Fibroblast of lung (primary cell): ENCODE measurements at places on chromosomes 6 and 20.

DNA sequence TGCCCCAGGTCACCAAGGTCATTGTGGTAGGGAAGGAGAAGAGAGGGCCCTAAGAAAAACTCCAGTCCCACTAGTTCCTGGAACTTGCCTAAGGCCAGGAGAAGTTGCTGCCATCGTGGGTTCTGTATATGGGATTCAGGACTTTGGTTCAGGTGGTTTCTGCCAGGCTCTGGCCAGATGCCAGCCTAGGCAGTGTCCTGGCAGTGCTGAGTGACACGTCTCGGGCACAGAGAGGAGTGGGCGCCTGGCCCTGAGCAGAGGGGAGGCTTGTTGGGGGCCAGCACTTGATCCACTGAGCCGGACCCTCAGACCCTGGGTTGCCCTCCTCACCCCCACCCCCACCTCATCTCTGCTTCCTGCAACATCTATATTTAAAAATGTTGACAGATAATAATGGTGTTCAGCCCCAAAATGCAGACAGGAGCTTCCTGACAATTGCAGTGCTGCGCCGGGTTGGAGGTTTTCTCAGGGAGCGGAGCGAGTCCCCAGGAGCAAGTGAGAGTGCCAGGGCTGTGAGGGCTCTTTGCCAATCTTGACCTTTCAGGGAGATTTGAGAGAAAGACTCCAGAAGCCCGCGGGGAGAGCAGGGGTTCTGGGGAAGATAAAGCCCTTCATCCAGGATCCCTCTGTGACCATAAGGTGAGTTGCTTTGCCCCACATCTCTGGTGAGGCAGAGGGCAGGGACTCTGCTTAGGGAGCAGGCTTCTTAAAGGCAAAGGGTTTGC lies 71.9 kb downstream of the PHACTR3 start:
- no peak for DNase-seq

GRCh38 chr6:41505122-41506049 lies 40.8 kb upstream of the FOXP4 start:
- DNase-seq: peak; percentile 90

GRCh38 chr6:75402296-75402695 lies 91.3 kb downstream of the FILIP1 start:
- DNase-seq: peak; percentile 87

DNA sequence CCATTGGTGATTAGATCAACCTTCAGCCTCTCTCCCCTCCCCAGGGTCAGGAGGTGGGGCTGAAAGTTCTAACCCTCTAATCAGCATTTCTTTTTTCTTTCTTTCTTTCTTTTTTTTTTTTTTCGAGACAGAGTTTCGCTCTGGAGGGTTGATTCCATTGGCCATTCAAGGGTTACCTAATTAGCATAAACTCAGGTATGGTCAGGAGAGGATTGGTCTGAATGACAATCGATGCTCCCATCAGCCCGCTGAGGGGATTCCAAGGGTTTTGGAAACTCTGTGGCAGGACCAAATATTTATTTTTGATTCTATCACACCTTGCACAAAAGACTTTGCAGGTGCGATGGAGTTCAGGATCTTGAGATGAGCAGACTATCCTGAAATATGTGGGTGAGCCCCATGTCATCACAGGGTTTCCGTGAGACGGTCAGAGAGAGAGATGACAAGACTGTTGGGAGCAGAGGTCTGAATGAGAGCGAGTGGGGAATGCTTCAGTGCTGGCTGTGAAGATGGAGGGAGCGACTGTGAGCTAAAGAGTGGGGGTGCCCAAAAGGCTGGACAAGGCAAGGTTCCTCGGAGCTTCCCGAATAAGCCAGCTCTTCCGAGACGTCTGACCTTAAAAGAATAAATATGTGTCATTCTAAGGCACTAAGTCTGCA lies 107.1 kb downstream of the BMP7 start:
- DNase-seq: no peak

DNA sequence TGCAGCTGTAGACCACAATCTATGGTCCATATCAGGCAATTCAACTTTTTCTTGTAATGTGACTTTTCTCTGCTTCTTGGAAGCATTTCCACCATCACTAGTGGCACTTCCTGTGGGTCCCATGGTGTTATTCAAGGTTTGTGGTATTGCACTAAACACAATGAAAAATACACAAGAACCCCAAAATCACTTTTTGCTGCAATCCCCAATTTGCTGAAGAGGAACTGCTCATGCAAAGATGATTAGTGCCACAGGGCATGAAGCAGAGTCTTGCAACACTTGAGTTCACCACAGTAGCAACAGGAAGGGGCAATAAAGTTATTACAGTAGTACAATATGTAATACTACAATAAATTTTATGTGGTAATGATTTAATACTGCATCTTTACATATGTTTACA lies 16.8 kb upstream of the TAAR1 start:
- no peak for DNase-seq

GRCh38 chr6:111580826-111581505 lies 24.7 kb downstream of the TRAF3IP2 start:
- peak; percentile 62 for DNase-seq

DNA sequence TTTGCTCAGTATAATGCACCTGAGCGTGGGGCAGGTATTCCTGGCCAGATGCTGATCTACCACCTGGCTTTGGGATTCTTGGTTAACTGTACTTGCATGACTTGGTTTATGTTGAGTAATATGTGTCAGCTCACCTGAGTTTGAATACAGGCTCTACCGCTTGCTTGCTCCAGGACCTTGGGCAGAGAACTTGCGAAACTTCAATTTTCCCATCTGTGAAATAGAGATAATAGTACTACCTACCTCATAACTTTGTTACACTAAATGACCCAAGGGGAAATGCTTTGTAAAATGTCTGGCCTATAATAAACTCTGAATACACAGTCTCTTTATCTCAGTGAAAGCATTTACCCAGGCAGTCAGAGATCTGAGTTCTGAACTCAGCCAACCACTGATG lies 51.8 kb downstream of the SCAND1 start:
- DNase-seq: no peak

DNA sequence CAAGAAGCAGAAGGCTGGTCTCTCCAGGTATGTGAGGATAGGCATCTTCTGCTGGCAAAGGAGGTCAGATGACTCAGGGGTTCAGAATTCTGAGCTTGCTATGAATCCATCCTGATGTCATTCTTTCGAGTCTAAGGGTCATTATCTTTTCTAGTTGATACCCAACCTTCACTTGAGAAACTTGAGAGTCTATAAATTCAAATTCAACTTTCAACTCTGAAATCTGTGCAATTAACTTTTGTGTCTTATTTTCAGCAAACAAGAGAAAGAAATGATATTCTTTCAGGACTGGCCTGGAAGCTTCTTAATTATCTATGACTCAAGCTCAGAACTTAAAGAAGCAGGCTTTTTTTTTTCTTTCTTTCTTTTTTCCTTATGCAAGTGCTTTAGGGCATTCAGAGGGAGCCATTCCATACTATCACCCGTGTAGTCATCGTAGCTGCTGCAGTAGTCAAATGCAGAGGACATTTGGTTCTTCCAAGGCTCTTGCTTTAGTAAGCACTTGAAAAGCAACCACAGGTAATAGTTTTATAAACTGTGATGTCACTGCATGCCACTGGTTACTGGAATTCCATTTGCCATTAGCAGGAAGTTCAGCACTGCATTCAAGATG lies 93.0 kb downstream of the ADTRP start:
- peak; percentile 84 for DNase-seq

GRCh38 chr20:21272279-21272678 lies 30.9 kb upstream of the XRN2 start:
- peak; percentile 64 for DNase-seq

GRCh38 chr6:114096561-114097172 lies 125.7 kb upstream of the HDAC2 start:
- DNase-seq: peak; percentile 18

GRCh38 chr6:30942338-30943060 lies 1.7 kb downstream of the MUCL3 start:
- peak; percentile 70 for DNase-seq

DNA sequence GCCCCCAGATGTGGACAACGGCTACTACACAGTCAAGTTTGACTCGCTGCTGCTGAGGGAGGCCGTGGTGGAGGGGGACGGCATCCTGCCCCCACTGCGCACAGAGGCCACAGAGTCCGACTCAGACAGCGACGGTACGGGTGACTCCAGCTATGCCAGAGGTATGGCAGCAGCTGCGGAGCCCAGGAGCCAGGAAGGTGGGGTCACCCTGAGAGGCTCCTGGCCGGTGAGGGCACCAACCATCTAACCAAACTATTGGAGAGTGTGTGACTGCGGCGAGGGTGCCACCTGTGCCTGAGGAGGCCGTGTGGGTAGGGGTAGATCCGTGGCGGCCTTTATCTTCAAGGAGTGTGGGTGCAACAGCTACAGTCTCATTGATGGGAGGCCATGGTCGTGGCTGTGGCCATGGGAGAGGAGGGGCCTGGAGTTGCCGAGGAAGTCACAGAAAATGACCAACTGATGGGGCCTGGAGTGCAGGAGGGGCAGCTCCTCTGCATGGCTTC lies 2.8 kb upstream of the LIME1 start:
- no peak for DNase-seq

DNA sequence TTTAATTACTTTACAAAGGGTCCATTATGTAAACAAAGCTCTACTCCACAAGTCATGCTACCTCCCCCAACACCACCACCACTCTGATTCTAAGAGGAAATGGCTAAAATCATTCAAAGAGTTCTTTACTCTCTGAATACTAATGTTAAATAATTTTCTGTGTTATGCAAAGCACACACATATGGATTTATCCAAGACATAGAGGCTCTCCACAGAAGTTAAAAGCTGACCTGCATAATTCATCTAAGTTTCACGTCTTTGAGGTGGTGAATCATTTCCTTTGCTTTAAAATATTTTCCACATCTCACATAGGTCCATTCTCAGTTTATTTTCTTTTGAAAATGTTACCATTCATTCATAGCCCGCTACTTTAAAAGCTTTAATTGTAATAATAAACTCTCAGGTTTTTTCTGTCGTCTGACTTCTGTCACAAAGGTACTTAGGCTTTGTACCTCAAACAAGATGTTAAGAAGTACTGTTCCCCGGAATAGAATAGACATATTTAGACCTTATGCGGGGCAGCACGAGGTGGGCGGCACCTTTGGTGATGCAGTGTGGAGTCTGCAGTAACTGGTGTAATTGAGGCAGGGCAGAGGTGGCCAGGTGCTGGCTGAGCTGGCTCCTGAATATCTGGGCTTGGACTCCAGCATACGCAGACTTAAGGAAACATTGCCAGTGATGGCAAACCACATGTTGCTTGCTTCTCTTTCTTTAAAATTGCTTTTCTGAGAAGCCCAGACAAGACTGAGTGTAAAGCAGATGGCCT lies 55.8 kb downstream of the KIF6 start:
- DNase-seq: peak; percentile 78

DNA sequence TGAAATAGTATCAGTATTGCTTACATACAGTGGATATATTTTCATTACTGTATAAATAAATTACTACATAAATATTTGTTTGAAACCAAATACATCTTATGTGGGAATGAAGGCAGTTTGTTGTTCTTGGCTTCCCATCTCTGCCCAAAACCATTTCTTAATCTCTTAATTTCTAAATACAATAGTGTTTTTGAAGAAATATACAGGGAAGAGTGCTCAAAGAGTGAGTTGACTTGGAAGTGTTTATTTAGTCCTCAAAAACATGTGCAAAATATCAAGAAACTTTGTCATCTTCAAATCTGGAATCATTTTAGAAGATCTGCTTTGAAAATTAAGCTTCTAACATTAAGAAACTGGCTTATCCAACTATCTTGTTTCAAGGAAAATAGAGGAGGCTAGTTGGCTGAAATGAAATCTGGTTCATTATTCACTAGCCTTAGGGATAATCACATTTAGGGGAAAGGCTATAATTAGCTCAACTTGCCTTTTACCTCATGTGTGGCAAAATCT lies 259.8 kb upstream of the FLRT3 start:
- DNase-seq: peak; percentile 76
